Astrocyte of the cerebellum (primary cell): ENCODE measurements at places on chromosomes 12 and 14.

- DNase-seq, result peak; percentile 56
Measured at GRCh38 chr14:77562681-77563080, 53.8 kb downstream of the SPTLC2 start.

GRCh38 chr12:43676183-43676813 is 82.3 kb downstream of the PUS7L start:
- DNase-seq, result no peak

DNA sequence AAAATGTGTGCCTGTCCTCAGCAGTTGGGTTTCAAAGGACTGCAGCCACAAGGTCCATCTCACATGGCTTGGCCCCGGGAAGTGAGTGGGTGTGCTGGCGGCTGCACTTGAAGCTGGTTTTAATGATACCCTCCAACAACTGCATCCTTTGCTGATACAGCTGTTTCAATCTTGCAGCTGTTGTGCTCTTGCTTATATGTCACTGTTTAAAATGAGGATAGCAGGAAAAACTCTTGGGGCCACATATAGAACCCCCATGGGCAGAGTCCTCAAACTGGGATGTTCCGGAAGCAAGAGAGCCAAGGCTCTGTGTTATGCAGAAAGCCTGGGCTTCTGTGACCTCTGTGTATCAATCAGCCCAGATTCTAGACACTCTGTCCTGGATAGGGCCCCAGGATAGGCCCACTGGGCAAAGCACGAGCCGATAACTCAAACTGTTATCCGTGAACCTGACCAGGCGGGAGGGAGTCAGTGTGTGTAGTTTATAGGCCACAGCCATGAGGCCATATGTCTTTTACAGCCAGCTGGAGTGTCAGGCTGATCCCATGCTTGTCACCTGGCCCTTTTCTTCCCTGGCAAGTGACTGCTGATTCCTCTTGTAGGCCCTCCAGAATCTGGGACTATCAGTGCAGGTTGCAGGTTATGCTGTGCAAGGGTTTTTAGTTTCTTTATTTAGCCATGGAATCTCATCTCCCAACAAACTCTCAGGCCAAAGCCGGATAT is 74.3 kb downstream of the SSPN start:
- no peak for DNase-seq

GRCh38 chr14:100982762-100983161 is 79.2 kb upstream of the RTL1 start:
- no peak for DNase-seq

GRCh38 chr12:122035292-122035691 is 13.6 kb downstream of the BCL7A start:
- no peak for DNase-seq

- DNase-seq, result no peak
Measured at GRCh38 chr12:81231574-81232368, 153.9 kb downstream of the ACSS3 start.

DNA sequence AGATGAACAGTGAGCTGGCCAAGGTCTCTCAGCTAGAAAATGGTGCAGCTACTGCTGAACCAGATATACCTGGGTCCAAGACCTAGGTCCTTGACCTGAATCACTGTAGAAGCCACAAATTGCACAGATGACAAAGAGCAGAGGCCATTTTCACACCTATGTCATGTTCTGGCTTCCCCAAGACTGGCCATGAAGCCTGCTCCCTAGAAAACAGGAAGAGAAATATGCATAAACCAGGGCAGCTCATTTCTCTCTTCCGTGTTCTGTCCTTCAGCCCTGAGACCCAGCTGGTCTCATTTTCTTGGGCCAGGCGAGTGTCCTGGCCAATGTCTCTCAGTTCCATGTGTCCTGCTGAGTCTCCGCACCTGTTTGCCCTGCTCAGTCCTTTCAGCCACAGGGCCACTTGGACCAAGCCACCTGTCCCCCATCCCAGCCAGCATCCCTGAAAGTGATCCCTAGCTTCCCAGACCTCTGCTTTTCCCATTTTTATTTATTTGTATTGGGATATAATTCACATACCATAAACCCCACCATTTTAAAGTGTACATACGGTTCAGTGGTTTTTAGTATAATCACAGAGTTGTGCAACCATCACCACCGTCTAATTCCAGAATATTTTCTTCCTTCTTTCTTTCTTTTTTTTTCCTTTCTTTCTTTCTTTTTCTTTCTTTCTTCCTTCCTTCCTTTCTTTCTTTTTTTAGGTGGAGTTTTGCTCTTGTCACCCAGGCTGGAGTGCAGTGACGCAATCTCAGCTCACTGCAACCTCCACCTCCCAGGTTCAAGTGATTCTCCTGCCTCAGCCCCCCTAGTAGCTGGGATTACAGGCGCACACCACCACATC is 27.0 kb downstream of the P2RX7 start:
- no peak for DNase-seq

DNA sequence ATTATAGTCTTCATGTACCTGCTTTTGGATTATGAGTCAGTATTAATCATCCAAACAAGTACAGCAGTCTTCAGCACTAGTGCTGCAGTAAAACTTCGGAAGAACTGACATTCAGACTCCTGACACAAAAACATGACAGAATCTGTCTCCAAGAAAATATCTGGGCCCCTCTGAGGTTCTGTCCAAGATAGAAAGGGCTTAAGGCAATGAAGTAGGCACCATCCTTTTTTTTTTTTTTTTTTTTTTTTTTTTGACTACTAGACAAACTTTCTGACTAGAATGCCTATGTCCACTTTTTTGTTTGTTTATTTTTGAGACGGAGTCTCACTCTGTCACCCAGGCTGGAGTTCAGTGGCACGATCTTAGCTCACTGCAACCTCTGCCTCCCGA is 112.5 kb downstream of the MED13L start:
- no peak for DNase-seq

DNA sequence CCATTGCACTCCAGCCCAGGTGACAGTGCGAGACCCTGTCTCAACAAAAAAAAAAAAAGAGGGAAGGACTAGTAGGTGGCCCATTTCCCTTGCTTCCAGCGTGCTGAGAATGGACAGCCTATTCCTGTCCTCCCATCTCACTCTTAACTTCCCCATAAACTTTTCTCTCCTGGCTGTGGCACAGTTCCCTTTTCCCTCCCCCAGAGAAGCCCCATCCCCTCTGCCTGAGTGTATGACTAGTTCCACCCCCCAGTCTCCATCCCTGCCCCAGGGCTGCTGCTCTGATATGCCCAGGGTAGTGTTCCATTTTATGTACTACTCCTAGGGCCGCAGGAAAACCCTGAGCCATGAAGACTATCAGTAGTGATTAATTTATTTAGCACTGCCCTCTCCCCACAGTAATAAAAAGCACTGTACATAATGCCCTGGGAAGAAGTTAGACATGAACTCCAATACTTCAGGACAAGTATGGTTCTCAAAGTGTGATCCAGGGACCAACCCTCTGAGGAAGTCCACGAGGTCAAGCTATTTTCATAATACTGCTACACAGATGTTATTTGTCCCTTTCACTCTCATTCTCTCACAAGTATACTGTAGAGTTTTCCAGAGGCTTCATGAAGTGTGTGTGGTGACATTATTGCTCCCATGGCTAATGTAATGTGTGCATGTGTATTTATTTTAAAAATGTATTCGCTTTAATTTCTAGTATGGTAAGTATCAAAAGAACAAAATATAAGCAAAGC is 11.5 kb upstream of the CHD4 start:
- no peak for DNase-seq

DNA sequence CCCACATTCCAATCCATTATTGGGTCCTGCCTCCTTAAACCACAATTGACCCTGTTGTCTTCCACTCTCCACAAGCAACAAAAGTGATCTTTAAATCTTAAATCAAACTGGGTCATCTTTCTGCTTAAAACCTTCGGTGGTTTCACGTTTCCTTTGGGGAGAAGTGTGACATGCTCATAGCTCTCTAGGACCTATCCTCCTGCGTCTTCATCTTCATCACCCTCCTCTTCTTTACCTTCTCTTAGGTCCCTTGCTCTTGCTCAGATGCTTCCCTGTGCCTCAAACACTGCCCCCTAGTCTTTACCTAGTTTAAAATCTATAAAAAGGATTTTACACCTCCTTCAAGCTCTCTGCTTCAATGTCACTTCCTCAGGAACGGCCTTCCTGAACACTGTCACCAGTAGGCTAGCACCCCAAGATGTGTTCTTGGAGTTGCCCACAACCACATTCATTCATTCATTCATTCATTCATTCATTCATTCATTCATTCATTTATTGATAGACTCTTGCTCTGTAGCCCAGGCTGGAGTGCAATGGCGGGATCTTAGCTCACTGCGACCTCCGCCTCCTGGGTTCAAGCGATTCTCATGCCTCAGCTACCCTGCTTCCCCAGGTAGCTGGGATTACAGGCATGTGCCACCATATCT is 46.8 kb downstream of the GALNT4 start:
- DNase-seq, result no peak

DNA sequence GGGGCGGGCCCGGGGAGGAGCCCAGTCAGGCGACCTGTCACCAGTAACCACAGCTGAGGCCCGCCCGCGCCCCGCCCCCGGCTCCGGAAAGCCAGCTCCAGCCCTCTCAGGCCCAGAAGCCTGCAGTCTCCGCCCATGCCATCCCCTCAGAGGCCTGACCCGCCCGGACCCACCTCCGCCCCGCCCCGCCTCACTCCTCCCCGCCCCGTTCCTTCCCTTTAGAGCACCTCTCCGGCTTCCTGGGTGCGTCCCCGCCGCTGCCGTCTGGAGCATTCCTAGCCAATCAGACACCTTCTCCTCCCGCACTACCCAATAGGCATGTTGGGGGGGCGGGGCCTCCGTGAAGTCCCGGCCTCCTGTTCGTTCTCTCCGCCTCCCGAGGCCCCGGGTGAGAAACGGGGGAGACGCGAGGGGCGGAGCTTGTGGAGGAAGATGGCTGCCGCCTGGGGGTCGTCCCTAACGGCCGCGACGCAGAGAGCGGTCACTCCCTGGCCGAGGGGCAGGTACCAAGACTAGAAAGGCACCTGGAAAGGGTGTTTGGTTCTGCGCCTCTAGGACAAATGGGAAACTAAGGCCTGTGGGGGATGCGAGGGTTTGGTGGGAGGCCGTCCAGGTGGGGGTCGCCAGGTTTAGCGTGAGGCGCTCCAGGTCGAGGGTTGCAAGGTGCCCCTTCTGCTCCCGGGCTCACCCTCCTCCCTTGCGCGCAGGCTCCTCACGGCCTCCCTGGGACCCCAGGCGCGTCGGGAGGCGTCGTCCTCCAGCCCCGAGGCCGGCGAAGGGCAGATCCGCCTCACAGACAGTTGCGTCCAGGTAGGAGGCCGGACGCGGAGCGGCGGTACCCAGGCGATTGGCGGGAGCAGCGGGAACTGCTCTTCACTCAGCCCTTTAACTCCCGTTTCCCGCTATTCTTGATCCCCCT is at the start of gene ISCA2:
Gene ISCA2 (plus strand): TSS at position 423 of the 919 bp plus-strand sequence. CDS start 10 bp downstream, at position 433.
- peak; percentile 98 for DNase-seq

GRCh38 chr14:20412411-20412810 is 890 bp downstream of the TEP1 start:
- DNase-seq, result no peak

DNA sequence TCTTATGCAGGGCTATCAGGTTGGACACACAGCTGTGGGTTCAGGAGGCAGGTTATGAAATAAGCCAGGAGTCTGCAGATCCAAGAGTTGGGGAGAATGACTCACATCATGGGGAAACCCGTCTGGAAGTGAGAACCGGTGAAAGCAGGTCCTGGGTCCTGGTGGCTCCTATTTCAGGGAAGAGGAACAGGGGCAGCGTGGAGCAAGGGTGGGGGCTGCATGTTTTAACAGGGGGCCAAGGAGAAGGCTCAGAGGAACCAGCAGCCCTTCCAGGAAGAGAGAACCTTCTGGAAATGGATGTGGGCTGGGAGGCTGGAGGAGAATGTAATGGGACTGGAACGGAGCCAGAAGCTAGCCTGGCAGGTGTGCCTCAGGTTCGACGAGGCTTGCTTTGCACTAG is 7.8 kb upstream of the KRT74 start:
- DNase-seq, result no peak

GRCh38 chr12:53862831-53863230 is 75.8 kb upstream of the HOXC13 start:
- no peak for DNase-seq
